Esophagus squamous epithelium (tissue), 5 donors: ENCODE measurements at places on chromosomes 5 and 9.

DNA sequence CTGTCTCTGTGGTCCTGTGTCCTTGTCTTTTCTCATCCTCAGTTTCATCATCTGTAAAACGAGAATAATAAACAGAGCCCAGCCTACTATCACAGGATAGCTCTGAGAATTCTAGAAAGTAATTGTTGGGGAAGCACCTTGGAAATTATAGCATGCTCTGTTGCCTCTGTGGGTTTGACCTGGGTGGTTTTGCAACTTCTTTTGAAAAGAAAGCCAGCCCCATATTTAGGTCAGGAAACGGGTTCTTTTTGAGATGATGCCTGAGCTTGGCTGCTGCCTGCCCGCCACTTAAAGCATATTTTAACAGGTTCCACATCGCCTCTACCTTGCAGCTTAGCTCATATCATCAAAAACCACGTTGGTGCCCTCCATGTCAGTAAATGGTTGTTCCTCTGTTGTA, 111.1 kb downstream of the TLR4 start:
- DNase-seq = no peak

DNA sequence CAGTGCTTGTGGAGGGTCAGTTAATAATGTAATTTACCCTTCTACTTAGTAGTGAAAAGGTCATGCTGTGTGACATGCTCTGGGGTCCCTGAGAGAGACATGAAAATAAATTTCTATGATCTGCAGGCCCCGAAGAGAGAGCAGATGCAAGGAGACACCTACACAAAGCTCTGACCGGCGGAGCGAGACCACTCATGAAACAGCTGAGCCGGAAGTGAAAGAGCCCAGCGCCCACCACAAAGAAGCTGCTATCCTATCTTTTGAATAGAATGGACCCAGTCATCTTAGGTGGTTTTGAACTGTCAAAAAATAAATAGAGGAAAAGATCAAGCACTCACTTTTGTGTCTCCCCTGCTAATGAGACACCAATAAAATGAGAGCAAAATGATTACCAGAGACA, 190.0 kb downstream of the MED10 start:
- no peak for DNase-seq

GRCh38 chr5:80238097-80238496, 17.8 kb downstream of the SERINC5 start:
- DNase-seq = no peak

DNA sequence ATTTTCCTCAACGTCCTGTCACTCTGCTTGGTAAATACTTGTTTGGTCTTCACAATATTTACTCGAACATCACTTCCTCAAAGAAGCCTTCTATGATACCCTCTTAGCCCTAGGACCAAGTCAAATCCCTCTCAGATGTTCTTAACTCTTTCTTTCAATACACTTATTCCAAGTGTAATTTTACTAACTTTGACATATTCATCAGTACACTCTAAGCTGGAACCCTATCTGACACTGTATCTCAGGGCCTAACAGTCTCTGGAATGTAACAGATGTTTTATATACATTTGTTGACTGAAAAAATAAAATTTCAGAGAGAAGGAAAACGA, 19.6 kb downstream of the SIL1 start:
- DNase-seq = no peak

DNA sequence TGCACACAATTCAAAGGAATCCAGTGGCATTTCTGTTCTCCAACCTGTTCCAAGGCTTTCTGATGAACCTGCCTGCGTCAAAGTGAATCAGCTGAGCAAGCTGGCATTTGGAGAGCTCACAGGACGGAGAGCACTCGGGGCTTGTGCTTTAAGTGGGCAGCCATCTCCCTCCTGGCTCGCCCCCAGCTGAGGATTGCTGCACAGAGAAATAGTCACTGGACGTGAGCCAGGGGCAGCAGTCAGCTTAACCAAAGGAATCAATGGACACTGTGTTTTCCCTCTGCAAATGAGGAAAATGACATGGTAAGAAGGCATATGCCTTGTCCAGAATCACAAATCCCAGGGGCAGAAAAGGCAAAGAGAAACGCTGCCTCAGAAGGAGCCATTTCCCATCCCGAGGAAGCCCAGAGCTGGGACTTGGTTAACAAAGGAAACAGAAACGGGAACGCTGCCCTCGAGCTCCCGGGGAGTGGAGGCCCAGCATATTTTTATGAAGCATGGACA, 299.4 kb downstream of the ZSWIM6 start:
- no peak for DNase-seq

- no peak for DNase-seq
Measured at GRCh38 chr5:180873615-180874520, 12.8 kb upstream of the ZFP62 start.

DNA sequence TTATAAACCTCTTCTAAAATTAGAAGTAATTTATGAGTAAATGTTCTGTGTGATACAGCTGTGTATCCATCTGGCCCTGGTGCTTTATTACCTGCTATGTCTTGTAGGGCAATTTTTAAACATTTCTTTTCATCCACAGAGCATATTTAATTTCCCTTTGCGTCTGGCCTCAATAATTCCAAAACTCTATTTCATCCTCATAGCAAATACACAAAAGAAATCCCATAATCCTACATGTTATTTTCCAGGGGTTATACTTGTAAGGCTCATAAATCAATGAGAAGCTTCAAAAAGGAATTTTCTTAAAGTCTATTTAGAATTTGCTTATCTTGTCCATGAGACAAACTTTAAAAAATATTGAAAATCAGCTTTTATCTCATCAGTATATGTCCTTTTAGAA, 167.0 kb downstream of the TTC39B start:
- no peak for DNase-seq

- no peak for DNase-seq
Measured at GRCh38 chr9:97046228-97046627, 7.3 kb upstream of the CTSV start.

DNA sequence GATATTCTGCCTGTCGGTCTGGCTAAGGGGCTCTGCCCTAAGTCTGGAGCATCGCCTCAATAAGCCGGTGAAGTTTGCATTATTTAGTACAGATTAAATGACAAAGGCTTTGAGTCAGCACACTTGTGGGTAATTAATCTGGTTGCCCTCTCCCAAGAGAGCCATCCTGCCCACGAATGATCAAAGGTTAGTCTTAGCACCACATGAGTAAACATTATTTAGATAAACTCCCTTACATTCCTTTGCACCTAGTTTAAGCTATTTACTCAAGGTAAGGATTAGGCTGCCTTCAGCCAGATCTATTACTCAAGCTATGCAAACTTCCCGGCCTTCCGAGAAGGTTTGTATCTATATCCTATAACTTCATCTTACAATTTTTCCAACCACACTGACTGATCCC, 572.1 kb downstream of the CHSY3 start:
- no peak for DNase-seq

GRCh38 chr5:133930061-133930812, 38.2 kb downstream of the C5orf15 start:
- no peak for DNase-seq

- no peak for DNase-seq
Measured at GRCh38 chr9:2059274-2059929, 44.3 kb downstream of the SMARCA2 start.

- DNase-seq = no peak
Measured at GRCh38 chr5:91219803-91220371, 163.2 kb downstream of the ARRDC3 start.

GRCh38 chr5:38831909-38832308, 13.9 kb upstream of the OSMR start:
- no peak for DNase-seq

- DNase-seq = no peak
Measured at GRCh38 chr9:125475385-125475784, 213.8 kb downstream of the GAPVD1 start.

DNA sequence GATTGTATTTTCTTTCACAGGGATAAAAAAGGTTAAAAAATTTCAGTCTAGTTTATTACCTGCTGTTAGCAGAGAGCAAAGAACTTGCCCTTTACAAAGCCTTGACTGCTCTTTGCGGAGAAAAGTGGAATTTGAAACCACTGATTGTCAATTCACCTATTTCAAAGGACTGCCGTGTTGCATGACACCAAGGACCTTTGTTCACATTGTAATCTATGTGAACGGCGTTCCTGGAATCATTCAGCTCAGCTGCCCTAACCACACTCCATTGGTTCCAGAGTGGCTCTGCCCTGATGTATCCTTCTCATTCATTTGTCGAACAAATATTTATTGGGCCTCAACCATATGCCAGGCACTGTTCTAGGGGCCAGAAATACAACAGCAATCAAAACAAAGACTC, 377.5 kb upstream of the RFX3 start:
- no peak for DNase-seq

DNA sequence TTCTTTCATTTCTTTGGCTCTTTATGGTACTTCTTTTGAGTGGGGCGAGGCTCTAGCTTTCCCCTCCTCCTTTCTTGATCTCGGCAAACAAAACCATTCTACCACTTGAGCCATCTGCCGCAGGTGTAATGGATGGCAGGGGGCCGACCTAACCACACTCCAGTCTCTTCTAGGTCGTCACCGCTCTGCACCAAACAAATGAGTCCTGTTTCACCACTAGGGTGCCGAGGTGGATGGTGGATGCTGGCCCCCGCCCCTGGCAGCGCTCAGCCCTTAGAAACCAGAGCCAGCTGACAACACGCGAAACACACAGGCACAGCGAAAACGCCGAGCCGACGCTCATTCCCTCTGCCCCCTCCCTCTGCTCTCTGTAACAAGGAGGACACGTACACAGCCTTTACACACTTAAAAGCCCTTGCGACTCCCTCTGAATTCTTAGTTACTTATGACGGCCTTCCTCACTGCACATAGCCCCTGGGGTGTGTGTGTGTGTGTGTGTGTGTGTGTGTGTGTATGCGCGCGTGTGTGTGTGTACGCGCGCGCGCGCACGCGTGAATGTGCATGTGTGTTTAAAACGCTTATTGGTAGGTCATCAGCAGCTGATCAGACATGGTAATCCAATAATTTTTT, 199.4 kb downstream of the MEF2C start:
- no peak for DNase-seq

GRCh38 chr5:179343719-179344430, 1.4 kb downstream of the ADAMTS2 start:
- DNase-seq = no peak

DNA sequence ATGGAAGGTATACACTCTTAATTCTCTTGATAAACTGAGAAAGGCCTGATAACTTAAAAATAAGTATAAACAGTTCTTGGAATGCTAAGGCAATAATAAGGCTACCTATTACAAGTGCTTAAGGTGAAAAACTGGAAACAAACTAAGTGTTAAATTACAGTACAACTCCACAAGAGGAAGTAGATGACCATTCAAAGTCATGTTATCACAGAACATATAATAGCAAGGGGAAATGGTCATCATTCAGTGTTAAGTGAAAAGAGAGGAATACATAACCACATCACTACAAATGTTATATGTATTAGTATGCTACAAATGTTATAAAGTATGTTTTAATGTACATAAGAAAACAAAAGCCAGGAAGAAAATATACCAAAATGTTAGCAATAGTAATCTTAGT, 135.9 kb downstream of the CCDC192 start:
- DNase-seq = no peak

DNA sequence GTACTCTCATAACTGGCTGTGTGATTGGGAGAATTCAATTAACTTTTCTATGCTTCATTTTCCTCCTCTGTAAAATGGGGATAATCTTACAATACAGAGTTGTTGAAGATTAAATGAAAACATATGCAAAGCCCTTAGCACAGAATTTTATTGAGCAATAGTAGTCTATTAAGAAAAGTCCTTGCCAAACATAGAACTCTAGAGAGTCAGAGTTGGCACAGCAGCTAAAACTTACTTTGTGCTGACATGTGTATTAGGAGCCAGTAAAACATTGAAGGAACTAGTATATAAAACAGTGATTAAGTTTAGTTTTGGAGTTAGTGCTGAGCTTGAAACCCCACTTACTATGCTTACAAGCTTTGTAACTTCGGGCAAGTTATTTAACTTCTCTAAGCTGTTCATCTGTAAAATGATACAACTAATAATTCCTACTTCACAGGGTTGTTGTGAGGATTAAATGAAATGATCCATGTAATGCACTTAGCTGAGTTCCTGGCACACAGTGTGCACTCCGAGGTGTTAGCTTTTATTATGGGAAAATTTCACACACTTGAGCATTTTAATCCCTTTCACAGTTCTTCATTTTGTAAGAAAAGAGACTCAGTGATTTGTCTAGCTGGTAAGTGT, 20.0 kb upstream of the GRIN3A start:
- no peak for DNase-seq

- no peak for DNase-seq
Measured at GRCh38 chr9:27591093-27591492, 17.8 kb upstream of the C9orf72 start.

DNA sequence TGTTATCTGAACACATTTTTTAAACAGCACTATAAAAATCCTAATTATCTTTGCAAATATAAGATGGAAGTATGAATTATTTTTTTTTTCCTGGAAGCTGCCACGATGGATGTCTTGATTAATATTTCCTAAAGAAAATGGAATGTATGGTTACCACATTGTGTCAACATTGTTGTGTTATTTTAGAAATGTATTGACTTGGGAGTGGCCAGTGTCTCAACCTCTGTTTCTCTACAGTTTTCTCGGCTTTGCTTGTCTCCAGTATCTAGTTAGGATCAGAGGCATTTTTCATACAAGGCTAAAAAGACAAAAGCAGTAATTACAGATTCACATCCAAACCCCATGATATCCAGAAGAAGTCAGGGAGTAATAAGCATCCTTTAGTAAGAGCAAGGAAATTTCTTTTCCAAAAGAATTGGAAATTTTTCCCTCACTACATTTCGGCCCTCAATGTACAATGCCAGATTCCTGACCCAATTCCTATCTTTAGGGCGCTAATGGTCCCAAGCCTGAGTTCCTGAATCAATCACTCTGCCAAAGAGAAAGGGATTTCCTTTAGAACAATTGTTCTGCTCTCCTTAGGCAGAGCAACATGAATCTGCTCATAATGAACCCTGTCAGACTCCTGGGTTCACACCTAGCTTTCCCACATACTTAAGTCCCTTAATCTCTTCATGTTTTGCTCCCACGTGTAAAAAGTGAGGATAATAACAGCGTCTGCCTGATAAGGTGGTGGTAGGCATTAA, 111.7 kb downstream of the EDIL3 start:
- no peak for DNase-seq
